Kidney (tissue), 22 donors: ENCODE measurements at places on chromosomes 12 and 14. TPM values are rescaled to one million over a fixed set of nuclear protein-coding genes. Genes with fewer than 3 reads are reported as not detected.

Gene MYO1A
- total RNA-seq: 0.25 TPM

DNA sequence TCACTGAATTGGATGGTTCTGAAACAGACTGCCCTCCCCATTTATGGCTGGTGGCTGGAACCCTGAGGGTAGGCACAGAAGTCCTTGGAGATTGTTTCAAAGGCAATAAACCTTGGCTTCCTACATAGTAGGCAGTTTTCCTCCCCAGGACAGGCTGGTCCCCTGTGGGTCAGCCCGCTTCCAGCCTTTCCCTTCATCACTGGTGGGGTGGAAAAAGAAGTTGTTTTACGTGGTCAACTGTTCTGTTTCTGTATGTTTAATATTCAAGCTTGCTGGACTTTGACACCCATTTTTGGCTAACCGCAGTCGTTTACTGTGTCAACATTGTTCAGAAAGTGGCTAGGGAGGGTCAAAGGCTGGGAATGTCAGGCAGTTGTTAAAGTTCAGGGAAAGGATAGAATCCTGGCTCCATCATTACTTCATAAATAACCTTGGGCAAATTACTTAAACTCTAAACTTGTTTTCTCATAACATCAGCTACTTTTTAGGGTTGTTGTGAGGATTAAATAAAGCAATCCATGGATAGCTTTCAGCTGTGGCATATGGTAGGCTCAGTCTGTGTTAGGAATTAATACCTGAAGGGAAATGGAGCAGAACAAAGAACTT, 2.4 kb downstream of the KLHDC2 start:
- peak; percentile 50 for DNase-seq

Gene DDX51
- total RNA-seq: 19.6 TPM

GRCh38 chr12:67748743-67749040, 100.1 kb downstream of the DYRK2 start:
- DNase-seq: no peak

- DNase-seq: no peak
Measured at GRCh38 chr14:28758253-28758884, 8.2 kb upstream of the FOXG1 start.

GRCh38 chr14:76431538-76431937, 55.6 kb downstream of the ESRRB start:
- no peak for DNase-seq

DNA sequence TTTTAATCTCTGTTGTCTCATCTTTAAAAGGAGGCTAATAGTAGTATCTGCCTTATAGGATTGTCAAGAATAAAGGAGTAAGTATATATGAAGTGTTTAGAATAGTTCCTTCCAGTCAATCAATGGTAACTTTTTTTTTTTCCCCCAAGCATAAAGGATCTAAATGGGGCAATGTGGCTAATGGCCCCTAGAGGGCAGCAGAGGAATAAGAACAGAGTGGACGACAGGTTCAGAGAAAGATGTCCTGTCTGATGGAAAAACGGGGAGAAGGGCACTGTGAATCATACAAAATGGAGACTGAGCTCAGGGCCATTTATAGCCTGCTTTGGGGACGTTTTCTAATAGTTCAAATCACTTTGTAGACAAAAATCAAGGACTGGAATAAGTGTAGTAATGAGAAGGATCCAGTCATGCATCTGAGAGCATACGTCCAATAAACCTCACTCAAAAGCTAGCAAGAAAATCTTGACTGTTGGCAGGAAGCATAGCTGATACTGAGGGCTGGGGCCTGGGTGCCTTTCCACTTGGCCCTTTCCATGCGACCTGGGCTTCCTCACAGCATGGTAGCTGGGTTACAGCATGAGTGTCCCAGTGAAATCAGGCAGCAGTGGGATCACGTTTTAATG, 51.3 kb downstream of the IFNG-AS1 start:
- DNase-seq: peak; percentile 60

GRCh38 chr12:49098035-49098451, 3.4 kb upstream of the DHH start:
- DNase-seq: no peak

- no peak for DNase-seq
Measured at GRCh38 chr14:39025810-39026627, 77.0 kb downstream of the SEC23A start.

DNA sequence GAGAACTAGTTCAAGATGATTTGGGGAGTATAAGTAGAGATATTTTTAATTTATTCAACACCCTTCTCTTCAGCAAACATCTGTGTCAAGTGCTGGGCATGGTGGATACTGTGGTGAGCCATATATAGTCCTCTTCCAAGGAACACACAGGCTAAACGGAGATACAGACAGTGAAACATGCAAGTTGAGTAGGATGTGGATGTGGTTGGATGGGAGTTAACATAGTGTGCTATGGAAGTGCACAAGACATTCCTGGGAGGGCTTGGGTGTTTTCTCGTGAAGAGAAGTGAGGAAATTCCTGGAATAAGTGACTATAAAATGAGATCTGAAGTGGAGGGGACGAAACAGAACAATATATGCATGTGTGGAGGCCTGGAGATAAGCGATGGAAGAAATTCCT, 181.1 kb upstream of the NPAS3 start:
- DNase-seq: no peak

GRCh38 chr14:89621791-89622638, 205.0 kb upstream of the FOXN3 start:
- DNase-seq: no peak

- DNase-seq: no peak
Measured at GRCh38 chr12:88237954-88238353, 95.8 kb downstream of the TMTC3 start.

DNA sequence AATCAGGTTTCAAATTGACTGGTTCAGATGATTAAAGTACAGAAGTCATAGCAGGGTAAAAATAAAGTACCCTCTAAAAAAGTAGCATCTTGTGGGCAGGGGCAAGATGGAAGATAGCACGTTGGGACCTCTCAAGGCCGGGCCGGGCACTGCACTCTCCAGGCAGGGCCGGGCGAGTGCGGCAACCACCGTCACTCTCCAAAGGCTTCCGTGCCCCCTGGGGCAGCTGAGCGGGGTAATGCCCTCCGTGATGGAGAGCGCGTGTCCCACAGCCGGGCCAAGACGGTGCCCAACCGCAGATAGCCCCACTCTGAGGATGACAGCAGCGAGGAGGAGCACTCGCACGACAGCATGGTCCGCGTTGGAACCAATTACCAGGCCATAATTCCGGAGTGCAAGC, 8.6 kb upstream of the PLXNC1 start:
- no peak for DNase-seq

- DNase-seq: no peak
Measured at GRCh38 chr14:64400829-64401459, 12.8 kb downstream of the MTHFD1 start.

DNA sequence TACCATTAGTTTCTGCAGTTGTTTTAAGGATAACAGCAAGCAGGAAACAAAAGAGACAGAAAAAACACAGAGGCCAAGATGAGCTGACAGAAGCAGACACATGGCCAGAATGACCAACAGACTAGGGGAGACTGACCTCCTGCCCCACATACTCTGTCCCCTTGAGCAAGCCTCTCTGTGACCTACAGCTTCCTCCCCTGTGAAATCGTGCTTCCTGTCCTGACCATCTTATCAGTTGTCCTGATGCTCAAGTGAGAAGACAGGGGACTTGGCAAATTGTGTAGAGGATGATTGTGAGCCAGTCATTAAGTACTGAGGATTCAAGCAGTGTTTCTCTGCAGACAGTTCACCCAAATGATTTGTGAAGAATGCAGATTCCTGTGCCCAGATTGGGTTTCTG, 229.0 kb downstream of the SLC41A2 start:
- DNase-seq: no peak

- no peak for DNase-seq
Measured at GRCh38 chr12:91637789-91638624, 455.4 kb upstream of the DCN start.

DNA sequence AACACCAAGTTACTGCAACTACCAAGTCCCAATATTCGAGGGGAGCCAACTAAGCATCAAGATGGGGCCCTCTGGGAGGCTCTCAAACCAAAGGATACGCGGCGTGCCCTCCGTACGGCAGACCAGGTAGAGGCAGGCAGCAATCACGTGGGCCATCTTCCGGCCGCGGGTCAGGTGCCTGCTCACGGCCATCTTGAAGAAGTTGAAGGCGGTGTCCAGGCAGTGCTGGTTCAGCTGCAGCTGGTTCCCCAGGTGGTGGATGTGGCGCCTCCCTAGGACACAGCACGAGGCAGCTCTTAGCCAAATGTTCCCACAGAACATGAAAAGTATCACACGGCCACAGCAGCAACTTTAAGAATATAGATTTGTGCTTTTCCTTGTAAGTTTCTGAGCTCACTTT, 24.3 kb downstream of the BTBD6 start:
- no peak for DNase-seq

DNA sequence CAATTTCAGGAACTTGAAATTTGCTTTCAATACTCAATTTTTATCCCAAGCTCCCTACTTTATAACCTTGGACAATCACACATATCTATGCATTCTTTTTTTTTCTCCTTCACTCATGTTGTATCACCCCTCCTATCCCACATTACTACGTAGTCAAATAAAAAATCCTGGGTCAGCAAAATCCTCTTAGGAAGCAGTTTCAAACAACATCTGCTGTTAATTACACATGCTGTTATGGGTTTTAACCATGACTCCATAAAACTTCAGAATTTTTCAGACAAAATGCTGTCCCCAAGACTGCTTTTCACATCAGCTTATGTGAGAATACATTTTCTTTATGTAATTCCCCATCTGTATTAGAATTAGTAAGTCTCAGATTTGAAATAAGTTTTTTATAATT, 61.7 kb downstream of the LRFN5 start:
- DNase-seq: peak; percentile 4

DNA sequence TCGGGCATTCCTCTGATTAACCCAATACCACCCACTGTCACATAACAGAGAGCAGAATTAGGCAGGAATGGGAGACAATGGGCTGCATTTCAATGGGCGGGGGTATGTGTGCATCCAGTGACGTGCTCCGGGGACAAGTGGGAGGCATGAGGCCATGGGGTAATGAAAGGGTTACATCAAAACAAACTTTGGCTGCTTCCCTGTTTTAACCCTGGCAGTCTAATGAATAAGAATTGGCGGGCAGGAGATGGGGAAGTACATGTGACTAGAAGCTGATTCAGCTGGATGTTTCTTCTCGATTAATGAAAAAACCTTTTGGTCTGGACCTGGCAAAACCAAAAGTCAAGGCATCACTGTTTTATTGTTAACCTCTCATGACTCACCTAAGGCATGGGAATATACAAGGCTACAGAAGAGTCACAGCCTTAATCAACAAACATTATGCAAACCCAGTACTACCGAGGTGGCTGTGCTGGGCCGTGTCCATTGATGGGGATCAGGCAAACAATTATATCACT, 44.2 kb downstream of the SOCS2 start:
- no peak for DNase-seq

DNA sequence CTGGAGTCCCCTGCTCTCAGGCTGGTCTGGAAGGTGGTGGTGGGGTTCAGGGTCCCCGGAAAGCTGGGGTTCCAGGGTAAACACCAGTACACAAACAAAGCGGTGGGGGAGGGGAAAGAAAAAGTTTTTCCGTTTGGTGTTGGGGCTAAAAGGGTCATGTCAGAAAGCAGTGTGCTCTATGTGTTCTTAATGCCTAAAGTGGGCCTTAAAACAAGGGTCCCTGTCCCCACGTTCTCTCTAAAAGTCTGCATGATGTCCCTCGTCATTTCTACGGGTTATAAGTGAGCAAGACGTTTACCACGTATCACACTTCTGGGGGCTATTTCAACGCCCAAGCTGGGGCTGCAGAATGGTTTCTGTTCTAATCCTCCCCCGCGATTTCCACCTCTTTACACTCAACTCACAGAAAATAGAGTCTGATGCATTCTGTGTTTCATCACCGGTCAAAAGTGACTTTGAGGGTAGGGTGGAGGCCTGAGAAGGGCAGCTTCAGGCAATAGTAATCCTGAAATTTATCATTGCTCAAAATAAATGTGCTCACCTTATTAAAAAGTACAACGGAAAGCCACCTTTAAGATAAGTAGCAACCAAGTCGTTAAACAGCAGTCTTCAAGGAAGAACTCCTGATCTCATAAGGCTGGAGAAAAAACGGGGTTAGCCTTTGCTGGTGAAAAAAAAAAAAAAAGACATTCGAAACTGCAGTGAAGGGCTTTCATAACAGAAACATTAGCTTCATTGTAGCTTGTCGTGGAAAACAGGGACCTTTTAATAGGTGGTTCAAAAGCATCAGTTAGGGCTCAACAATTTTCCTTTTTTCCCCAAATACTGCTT, 63.9 kb upstream of the PTGR2 start:
- DNase-seq: peak; percentile 65

DNA sequence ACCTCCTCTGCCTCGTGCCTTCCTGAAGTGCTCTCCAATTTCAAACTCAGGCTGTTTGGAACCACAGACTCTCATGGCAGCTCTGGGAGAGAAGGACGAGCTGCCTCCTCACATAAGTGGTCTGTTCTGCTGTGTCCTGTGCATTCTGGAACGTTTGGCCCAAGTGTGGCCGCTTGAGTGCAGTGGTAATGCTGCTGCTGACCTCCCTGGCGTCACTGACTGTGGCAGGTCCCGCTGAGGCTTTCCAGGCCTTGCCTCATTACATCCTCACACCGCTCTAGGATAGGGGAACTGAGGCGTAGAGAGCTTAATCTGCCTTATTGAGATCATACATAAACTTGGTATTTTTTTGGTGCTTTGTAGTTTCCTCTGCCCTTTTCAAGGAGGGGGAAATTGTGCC, 14.2 kb downstream of the CCDC92 start:
- DNase-seq: no peak
